ENCODE measurements at places on chromosomes 3 and 15. TPM values are rescaled to one million over a fixed set of nuclear protein-coding genes. Genes with fewer than 3 reads are reported as not detected.

SLC27A2 gene
- total RNA-seq, result 0.31 TPM

PTH1R gene
- total RNA-seq, result not detected

CD276 gene
- not detected for total RNA-seq

IQCH gene
- total RNA-seq, result 0.85 TPM

ASB14 gene
- total RNA-seq, result not detected

ALG1L2 gene
- 0.80 TPM for total RNA-seq

LYZL4 gene
- not detected for total RNA-seq

- DNase-seq, result no peak
These were observed 163.6 kb upstream of the SETMAR start for GRCh38 chr3:4139462-4140140.

- DNase-seq, result no peak
These were observed 171.2 kb downstream of the KLHL25 start for GRCh38 chr15:85623315-85624049.

DNA sequence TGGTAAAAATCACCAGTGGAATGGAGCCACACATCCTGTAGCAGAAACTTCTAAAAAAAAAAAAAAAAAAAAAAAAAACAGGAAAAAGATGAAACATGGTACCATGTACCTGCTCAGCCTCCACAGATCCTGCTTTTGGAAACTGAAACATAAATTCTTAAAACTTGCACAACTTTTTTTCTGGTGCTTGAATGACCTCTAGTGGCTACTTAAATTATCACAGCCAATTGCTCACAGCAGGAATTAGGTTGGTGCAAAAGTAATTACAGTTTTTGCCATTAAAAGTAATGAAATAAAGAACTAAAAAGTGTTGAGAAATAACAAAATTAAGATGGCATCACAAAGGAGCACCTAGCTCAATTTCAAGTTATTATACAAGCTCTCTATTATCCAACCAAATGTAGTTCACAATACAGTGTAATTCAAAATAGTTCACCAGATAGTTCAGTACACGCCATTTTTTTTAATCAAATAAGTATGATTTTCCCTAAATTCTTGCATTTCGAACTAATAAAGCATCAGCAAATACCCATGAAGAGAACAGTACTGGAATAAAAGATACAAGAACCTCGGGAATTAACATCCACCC, 80.6 kb downstream of the ULK4 start:
- peak; percentile 65 for DNase-seq
